ENCODE measurements at places on chromosomes 2 and 18.

DNA sequence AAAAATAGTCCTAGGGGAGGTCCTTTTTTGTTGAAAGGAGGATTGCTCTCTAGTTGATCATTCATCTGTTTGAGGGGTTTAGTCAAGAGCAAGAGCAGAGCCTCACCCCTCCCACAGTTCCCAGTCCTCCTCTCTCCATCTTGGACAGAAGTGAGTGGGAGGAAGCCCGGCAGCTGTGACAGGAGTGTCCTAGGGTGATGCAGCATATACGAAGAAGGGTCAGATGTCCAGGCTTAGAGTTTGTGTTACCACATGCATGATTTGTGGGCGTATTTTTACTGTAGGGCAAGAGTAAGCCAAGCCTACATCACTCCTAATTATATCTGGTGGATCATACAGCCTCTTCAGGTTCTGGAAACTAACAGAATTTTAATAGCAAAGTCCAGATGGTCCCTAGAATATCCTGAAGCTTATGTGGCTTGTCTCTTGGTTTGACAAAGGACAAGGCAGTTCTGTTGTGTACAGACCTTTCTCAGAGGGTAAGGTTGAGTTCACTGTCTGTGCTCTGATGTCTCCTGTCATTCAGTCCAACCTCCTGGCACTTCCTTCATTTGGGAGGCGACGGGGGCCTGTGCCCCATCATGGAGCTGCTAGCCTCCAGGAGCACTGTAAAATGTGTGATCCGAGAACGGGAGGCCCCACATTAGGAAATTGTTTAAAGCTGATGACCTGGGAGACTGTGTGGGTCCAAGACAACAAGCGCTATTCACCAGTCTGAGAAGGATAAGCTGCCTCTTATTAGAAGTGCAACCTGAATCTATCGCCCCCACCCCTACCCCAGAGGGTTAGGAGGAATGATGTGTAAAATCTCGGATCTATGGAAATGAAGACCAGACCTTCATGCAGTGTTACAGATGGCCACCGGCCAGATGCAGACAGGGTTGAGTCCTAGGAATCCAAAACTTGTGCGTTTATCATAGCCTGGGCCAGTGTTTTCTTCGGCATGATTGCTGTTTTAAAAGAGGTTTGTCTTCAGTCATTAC is 6.9 kb downstream of the CEP68 start:
- DNase-seq: peak; percentile 51

DNA sequence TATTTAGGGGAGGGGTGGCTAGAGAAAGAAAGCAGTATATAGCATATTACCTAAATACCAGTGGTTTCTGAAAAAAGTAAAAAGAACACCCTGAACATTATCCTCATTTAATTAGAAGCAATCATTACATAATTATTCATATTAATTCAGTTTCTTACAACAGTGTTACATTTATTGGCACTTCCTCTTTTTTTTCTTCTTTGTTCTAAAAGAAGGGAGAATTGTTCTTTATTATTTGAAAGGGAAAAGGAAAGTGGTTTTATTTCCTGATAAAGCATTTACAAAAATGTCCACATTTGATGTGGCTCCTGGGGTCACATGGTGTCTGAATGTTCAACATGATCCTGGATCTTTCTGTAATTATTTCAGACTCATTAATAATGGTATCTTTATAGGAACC is 254.9 kb upstream of the ZEB2 start:
- DNase-seq: no peak

DNA sequence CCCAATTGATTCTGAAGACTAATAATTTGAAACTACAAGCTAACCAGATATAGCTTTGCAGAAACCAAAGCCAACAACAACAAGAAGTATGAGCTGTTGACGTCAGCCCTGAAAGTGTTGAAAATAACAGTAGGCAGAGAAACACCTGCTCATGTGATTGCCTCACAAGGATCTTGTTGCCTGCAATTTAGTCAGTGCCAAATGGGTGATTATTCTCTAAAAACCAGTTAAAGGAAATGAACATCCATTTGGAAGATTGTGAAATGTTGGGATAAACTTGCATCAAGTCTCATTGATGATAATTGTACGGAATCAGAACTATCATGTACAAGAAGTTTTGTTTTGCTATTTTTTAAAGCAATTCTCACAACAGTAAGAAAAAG is 2.8 kb downstream of the CYTIP start:
- no peak for DNase-seq

GRCh38 chr2:181458871-181459270 is 1.7 kb downstream of the ITGA4 start:
- no peak for DNase-seq

DNA sequence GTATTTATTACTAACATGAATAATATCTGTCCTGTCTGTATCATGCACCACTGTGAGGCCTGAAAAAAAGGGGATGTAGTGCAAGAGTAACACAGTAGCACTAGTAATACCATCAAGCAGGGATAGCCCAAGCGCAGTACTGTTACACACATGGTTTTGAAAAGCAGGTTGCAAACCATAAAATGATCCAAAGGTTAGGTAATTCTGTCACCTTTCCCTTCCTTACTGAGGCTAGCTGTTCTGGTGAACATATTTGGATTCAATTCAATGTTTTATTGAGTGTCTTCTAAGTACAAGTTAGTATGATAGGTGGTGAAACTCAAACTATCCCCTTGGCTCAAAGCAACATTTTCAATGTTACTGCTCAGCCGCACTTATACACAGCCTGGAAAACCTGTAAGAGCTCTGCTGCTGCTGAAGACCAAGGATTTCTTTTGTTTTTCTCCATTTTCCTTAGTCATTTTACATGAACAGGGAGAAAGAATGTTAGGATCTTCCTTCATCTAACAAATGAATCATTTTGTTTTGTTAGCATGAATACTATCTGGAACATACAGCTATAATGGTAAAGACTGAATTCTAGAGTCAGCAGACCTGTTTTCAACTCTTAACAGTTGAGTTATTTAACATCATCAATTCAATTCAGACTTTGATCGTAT is 102.5 kb upstream of the ITPRID2 start:
- DNase-seq: no peak

DNA sequence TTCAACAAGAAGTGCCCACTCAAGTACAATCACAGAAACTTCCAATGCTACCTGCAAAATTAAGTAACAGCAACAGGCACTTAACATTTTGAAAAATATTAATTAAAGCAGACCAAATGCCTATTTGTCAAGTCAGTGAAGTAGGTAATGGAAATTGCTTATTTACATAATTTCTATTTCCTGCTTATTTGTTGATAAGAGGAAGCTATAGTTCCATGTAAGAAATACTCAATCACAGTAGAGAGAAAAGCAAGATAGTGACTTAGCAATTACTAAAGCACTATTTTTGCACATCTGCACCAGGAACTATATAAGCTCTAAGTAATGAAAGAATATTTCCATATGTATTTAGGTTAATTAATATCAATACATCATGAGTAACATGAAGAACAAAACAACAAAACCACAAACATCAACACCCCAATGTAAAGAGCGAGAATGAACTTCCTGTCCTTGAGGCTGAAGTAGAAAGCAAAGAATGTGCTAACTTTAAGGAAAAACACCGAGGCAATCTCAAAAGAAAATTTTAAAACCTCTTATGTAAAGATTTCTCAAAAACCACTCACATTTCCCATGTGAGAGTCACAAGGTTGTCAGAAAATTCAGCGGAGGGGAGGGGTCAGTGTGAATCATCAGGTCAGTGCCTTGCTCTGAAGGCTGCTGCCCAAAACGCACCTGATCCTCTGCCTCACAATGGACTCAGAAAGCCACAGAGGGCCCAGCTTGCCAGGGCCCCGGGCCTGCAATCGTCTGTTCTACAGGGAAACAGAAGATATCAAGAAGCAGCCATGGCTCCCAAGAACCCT is 12.5 kb downstream of the NPC1 start:
- DNase-seq: peak; percentile 59

GRCh38 chr2:231932985-231933915 is 7.1 kb upstream of the NPPC start:
- DNase-seq: no peak

DNA sequence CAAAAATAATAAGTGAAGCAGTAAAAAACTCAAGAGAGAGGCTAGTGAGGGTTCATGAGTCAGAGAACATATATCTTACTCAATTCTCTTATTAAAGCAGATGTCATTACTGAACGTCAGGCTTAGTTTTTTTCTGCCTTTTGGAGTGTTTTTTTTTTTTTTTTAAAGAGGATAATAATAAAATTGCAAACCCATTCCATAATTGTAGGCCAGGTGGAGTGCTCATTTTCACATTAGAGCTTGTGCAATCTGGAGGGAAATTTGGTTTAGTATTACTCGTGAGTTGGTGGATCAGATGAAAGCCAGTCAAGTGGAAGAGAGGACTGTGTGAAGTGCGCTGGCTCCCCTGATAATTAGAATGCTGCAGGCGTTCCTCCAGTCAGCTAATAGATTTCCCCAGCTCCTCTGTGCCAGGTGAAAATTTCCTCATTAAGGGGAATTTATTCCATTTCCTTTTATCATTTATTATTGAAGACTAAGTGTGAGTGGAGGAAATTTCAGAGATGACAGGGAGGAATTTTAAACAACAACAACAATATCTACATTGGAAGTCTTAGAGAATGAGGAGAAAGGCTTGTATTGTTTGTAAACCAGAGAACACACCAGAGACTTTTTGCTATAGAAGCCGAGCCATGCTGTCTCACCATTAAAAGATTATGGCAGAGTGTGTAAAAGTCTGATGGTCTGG is 74.6 kb downstream of the CPS1 start:
- no peak for DNase-seq

GRCh38 chr2:106011380-106011779 is 182.7 kb downstream of the UXS1 start:
- DNase-seq: no peak

Measured in GM03348 (cell line).